ENCODE measurements at places on chromosomes 1 and 21.

DNA sequence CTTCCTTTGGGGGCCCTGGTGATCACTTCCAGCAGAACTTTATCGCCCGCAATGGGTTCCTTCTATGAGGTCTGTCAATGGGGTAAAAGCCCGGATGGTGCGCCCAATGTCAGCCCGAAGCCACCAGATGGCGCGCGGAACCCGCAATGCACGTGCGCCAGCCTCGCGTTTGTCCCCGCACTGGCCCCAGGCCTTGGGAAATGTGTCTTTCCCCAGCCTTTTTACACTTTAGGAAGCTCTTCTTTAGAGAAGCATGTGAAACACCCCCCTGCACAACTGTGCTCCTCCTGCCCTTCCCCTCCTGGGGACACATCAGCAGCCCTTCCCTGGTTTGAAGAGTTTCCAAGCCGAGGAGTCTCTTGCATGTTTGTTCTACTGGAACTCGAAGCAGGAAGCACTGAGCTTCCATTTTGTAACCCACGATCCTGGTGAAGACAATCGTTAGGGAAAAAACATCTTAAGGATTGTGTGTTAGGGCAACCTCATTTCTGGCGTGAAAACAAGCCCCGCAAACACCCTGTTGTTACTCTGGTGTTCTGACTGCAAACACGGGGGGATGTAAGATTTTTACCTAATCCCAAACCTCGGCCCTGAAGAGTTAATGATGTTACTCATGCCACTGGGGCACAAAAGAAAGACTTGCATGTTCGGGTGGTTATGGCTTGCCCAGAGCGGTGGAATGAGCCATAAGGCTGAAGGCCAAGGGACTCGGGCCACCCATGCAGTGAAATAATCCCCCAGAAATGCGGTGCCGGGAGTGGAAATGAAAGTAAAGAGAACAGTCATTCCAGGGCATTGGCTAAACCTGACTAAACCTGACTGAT is 20.4 kb upstream of the TARBP1 start:
- peak; percentile 41 for DNase-seq

- no peak for DNase-seq
Measured at GRCh38 chr1:8595941-8596340, 221.5 kb downstream of the RERE start.

- no peak for DNase-seq
Measured at GRCh38 chr1:184647471-184647870, 107.2 kb downstream of the EDEM3 start.

GRCh38 chr1:25794325-25794724 is 5.7 kb upstream of the SELENON start:
- no peak for DNase-seq

- no peak for DNase-seq
Measured at GRCh38 chr1:179742717-179743678, at the start of gene FAM163A. Gene FAM163A, plus strand, starts transcription at chr1:179743291. Its CDS starts 69,807 bp downstream, at chr1:179813098.

GRCh38 chr1:100441651-100442050 is 89.3 kb downstream of the CDC14A start:
- no peak for DNase-seq

GRCh38 chr1:112230232-112230631 is 165.8 kb upstream of the CTTNBP2NL start:
- DNase-seq = no peak

DNA sequence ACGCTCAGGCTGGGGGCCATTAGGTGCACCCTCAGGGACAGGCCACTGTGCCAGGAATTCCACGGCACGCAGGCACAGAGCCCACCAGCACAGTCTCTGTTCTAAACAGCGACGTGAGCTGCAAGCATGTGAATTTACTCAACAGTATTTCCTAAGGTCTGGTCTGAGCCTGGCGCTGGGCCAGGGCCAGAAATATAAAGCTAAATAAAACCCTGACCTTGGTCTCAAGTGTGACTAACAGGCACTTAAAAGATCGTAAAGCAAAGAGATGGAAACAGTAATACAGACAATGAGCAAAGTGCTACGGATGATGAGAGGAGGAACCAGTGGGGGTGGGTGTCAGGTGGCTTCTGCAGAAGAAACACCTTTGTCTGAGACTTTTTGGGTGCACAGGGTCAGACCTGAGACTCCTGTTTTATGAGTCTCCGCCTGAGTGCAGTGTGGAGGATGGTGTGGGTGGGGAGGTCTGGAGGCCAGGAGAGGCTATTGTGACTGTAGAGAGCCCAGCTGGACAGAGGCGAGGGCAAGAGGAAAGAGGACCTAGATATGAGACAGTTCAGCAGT is 53.4 kb upstream of the EDN2 start:
- DNase-seq = no peak

DNA sequence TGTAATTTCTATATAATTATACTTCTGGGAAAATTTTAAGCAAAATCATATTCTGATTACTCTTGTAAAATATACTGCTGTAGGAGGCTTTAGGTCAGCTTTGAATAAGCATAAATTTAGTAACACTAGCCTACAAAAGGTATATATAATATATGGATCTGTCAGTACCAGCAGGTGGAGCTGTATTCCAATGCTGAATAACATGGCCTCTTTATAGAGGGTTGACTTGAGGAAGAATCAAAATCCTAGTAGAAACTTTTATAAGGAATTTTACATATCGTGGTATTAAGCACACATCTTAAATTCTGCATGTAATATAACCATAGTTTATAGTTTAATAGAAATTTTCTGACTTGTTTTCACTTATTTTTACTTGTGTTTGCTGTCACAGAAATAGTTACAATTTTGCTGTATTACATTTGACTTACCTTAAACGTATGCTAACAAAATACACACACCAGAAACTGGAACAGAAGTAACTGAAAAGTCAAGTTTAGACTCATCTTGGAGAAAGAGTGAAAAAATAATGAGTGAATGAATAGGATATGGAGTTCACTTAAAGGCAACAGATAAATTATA is 79.3 kb downstream of the HMCN1 start:
- DNase-seq = peak; percentile 40

GRCh38 chr1:52588535-52588934 is 13.6 kb upstream of the GPX7 start:
- DNase-seq = no peak

- no peak for DNase-seq
Measured at GRCh38 chr1:173997791-173998190, 24.4 kb downstream of the RC3H1 start.

DNA sequence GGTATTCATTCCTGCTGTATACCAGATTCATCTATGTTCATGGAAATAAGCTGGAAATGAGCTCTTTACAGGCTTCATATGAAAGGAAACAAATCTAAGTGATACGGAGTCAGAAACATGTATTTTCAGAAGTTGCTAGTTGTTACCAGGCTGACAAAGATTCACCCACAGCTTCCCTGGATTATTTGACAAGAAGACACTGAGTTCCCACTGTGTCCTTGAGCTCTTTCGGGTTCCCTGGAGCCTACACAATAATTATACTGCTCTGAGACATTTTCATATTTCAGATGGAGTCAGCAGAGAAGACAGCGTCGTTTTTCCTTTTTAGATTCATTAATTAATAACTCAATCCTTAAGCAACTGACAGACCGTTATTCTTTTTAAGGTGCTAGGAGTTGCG is 29.3 kb upstream of the MTR start:
- DNase-seq = no peak

DNA sequence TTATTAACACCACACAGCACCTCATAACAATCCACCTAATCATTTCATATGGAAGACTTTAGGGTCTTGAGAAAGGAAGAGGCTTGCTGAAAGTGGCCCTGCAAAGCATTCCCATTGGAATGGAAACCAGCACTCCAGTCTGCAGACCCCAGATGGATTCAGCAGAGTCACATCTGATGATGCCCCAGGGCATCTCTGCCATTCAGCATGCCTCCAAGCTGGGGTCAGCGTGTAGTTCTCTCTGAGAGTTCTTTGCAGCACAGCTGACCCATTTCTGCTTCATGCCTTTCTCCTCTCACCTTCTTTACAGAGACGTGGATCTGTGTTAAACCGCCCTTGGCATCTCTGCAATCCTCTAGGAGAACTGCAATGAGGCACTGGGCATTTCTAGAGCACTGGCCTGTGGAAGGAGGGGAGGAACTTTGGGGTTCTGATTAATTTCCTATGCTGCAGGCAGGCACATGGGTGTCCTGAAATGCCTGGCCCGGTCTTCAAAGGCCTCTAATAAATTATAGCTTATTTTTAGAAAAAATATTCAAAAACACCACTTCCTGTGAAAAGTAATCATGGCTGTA is 2.6 kb upstream of the LUZP1 start:
- no peak for DNase-seq

- no peak for DNase-seq
Measured at GRCh38 chr1:30721341-30721793, 2.0 kb downstream of the MATN1 start.

- no peak for DNase-seq
Measured at GRCh38 chr1:176717066-176717750, 254.2 kb downstream of the PAPPA2 start.

- DNase-seq = no peak
Measured at GRCh38 chr1:204578867-204579664, 62.9 kb downstream of the MDM4 start.

Data from pulmonary artery endothelial cell (primary cell).